Activated CD4-positive, alpha-beta T cell treated with anti-CD3 and anti-CD28 coated beads for 4 hours (primary cell): ENCODE measurements at places on chromosomes 5 and 9.

GRCh38 chr5:132459983-132460838, 30.4 kb downstream of the IRF1 start:
- no peak for DNase-seq

- DNase-seq = no peak
Measured at GRCh38 chr5:97480313-97480712, 297.3 kb upstream of the RIOK2 start.

- no peak for DNase-seq
Measured at GRCh38 chr5:134001938-134002731, 2.6 kb downstream of the VDAC1 start.

- DNase-seq = no peak
Measured at GRCh38 chr9:131997779-131998178, 81.9 kb downstream of the MED27 start.

- DNase-seq = no peak
Measured at GRCh38 chr9:109083141-109083540, 36.6 kb downstream of the TMEM245 start.

DNA sequence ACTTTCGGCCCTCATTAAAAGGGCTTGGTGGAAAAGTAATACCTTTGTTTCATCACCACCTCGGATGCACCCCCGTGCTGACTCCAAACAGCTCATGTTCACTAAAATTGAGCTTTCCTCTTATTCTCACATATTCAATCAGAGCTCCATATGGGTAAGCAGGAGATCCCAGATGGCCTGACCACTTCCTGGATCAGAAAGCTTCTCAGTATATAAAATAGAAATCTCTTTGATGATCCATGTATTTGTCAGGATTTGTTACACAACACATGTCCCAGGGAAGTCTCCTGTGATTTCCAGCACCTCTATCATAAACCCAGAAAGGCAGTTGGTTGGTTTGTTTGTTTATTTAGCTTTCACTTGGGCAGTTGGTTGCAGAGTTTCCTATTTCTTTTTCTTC, 402.0 kb downstream of the MLLT3 start:
- no peak for DNase-seq
